Activated CD4-positive, alpha-beta T cell treated with anti-CD3 and anti-CD28 coated beads, Interleukin-2, amount 50 U/mL, for 1 hour (primary cell): ENCODE measurements at places on chromosomes 16 and 17.

DNA sequence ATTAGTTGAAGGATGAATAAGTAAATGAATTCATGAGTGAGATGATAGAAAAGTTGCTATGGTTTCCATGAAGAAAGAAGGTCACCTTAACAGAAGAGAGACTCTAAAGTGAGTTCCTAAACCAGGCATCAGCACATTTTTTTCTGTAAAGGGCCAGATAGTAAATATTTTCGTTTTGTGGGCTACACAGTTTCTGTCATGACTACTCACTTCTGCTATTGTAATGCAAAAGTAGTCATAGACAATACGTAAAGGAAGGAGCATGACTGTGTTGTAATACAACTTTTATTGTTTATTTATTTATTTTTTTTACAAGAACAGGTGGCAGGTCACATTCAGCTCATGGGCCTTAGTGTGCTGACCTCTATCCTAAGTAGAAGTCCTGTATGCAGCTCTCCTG is 426.1 kb upstream of the DYNLRB2 start:
- no peak for DNase-seq

- no peak for DNase-seq
Observed at GRCh38 chr16:64705443-64705842, 416.4 kb downstream of the CDH11 start.

- no peak for DNase-seq
Observed at GRCh38 chr17:57327176-57327970, 71.0 kb downstream of the MSI2 start.

DNA sequence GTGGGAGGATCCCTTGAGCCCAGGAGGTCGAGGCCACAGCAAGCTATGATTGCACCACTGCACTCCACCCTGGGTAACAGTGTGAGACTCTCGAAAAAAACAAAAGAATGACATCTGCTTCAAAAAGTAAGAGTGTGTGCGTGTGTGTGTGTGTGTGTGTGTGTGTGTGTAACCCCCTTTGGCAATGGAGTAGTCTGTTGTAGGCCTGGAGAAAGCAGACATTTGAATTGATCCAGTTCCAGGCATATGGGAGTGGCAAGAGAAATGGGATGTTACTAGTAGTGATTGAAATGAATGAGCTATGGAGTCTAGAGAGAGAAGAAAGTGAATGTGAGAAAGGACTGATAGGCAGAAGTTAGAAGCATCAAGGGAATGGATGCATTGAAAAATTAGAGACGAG is 9.9 kb downstream of the CASC3 start:
- no peak for DNase-seq
